ENCODE measurements at places on chromosomes 5 and 9.

- DNase-seq, result no peak
These were observed 141.6 kb upstream of the RPS23 start for GRCh38 chr5:82419559-82420332.

DNA sequence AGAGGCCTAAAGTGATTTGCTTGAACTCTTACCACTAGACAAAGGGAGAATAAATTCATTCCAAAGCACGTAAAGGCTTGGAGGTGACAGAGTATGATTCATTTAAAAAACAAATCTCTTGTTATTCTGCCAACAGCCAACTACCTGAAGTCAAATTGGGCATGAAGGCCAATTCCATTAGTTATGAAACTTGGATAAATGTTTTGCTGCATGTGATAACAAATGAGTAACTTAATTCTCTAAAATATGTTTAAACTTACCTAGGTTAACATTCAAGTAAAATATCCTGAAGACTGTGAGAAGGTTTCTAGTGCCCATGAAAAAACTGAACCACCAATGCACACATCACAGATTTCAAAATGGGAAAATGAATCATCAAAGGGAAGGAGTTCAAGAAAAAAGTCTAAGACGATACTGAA, 120.1 kb upstream of the TSLP start:
- no peak for DNase-seq

DNA sequence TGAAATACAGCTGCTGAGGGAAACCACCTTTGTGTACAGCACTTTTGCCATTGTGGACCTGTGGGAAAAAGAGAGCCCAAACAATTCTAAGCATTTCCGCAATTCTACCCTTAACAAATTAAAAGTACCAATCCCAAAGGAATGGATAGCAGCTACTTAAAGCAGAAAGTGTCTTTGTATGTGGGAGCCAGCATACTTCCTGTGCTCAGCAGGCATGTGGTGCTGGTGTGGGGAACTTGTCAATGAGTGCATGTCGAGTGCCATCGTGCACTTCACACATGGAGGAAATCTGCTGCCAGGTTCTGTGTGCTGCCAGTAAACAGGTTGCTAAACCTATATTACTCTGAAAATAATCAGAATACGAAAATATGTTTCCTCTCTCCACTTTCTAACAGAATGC, 399.0 kb downstream of the LRRC70 start:
- DNase-seq, result no peak

DNA sequence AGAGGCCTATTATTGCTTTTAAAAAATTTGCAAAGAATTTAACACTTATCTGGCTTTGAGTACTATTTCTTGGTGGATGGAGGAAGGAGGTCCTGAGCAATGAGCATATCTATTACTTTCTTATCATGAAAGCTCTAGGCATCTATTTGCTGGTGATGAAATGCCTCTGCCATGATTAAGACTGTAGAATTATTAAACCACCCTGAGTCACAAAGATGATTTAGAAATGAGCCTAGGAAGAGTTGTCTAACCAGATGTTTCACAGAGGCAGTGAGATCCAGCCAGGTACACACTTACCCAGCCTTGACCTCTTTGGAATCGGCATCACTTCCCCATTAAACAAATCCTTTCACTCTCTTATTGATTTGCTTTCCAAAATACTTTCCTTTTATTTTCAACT, 304.4 kb upstream of the KIF2A start:
- DNase-seq, result no peak

GRCh38 chr5:158911693-158912363, 187.9 kb downstream of the EBF1 start:
- DNase-seq, result no peak

GRCh38 chr9:83299094-83299493, 236.2 kb upstream of the RASEF start:
- DNase-seq, result no peak

- DNase-seq, result no peak
These were observed 145.3 kb downstream of the HINT1 start for GRCh38 chr5:131019601-131020315.

- DNase-seq, result no peak
These were observed 1.1 kb downstream of the RELL2 start for GRCh38 chr5:141637767-141638419.

- DNase-seq, result no peak
These were observed 55.9 kb upstream of the UNC5A start for GRCh38 chr5:176754376-176754973.

- no peak for DNase-seq
These were observed 30.0 kb upstream of the STOM start for GRCh38 chr9:121399883-121400607.

GRCh38 chr9:94916956-94917355, 190.5 kb downstream of the AOPEP start:
- DNase-seq, result no peak

GRCh38 chr5:178632285-178632684, 5.4 kb upstream of the CLK4 start:
- DNase-seq, result no peak

DNA sequence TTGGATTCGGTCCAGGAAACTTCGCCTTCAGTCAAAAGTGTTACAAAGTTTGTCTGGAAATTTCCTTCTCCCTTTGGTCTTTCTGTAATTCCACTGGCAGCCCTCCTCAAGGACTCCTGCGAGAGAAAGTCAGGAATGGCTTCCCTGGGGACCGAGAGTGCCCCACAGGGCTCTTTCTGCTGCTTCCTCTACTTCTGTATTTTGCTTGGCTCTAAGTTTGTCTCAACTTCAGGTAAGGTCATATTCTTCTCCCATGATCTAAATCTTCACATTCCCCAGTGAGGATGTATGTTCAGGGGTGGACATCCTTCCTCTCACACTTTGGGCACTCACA, 10.3 kb upstream of the RIOK2 start:
- DNase-seq, result no peak

DNA sequence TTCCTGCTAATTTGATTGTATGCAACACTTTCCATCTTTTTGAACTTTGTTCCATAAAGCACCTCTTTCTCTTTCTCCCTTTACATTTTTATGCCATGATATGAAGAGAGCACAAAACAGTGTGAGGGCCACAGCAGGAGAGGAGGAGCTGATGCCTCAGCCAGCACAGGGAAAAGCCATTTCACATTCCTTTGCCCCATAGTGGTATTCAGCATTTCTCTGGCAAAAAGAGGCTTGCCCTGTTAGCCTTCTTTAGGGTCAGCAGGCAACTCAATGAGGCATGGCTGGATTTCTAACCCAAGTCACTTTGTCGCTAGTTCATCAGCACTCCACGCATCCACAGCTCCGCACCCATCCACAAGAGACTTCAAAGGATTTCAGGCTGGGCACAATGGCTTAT, 23.1 kb upstream of the TRPC7 start:
- DNase-seq, result no peak

DNA sequence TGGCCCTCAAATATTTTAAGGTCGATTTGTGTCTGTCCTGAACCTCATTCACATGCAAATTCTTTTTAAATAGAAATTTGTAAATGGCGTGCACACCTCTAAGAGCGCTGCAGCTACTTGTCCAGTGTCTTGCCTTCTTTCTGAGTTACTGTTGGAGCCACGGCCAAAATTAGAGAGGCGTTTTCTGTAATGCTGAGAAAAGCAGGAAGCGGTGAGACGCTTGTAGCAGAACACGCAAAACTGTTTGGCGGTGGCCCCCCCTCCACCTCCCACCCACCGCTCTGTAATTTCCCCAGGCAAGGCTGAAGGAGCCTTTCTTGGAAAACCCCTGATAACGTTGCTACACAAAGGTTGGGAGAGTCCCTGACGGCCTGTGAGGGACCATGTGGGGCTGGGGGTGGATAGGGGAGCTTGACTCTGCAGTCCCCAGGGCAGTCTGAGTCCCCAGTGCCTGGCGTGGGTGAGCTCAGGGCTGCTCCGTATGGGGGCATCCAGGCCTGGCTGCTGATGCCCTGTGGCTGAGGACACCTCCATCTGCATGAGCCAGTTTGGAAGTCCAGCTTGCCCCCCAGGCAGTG, 96.5 kb downstream of the GADD45G start:
- DNase-seq, result peak; percentile 68

- DNase-seq, result no peak
These were observed 20.0 kb downstream of the RNF145 start for GRCh38 chr5:159189310-159189709.

GRCh38 chr5:124524552-124525232, 221.7 kb downstream of the ZNF608 start:
- DNase-seq, result no peak

DNA sequence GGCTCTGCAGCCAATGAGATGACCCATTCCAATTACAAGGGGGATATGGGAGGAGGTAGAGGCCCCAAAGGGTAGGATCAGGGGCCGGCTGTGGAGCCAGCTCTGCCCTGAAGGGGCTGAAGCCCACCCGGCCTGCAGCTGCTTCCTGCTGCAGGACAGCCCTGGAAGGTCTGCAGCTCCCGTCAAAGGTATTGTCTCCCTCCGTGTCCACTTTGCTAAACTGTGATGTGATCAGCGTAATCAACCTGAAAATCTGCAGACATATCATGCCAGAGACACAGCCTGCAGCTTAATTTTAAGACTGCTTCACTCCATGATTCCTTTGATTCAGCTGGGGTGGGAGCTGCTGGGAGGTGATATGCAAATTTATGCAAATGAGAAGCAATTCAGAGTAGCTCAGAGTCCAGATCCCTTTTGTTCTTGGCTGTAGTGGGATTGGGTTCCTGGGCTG, 90.7 kb downstream of the GADD45G start:
- DNase-seq, result no peak

GRCh38 chr5:14110680-14111079, 32.5 kb upstream of the TRIO start:
- DNase-seq, result no peak

DNA sequence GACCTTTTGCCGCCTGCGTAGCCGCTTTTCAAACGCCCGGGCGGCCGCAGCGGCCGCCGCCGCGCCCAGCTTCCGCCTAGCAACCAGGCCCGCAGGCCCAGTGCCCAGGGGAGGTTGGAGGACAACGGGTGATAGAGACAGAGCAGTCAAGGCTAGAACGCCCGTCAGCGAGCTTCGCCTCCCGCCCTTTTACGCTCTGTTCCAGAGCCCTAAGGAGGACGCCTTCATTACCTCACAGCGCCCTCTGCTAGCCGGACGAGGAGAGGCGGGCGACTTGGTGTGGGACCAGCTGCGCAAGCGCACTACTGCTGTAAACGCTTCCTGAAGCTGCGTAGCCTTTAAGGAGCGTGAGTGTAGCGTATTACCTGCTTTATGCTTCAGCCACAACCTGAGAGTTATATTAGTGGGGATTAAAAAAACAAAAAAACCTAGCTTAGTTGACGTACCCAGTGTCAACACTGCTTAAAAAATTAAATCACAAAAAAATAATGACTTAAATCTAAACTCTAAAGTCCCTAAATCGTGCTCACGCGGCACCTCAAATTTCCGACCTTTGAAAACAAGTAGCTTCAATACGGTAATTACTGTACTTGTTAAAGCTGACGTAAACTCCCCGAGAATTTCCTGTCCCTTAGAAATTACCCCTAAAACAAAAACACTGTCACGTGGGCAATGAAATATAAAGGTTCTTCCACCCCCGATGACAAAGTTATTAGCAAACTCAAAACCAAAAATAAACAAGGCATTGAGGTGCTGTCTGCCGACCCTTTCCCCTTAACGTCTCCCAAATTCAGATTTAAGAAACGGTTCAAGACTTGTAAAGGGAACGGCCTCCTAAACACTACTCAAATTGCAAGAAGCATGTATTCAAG, at the start of gene CEP120:
Gene CEP120, minus strand, starts transcription at position 126 of the 872 bp plus-strand sequence. CDS start 405 bp downstream, outside the sequence.
- DNase-seq, result peak; percentile 94

DNA sequence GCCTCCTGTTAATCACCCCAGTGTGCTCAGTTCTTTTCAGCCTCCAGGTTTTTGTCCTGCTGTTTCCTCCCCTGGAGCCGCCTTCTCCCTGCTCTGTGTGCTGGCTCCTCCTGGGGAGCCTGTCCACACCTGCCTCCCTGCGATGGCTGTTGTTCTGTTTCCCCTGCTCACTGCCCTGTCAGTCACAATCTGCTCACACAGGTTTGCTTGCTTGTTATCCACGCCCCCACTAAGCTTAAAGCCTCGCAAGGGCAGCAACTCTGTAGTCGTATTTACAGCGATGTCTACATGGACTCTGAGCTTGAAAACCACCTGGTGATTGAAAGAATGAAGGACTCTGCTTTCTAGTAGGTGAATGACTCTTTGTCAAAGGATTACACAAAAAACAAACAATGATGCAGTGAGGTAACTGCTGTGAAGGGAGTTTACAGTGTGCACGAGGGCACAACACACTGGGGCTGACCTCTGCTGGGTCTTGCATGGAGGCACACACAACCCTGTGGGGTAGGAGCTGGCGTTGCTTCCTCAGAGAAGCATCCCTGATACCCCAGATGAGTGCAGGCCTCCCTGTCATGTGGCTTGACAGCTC, 39.6 kb upstream of the TEX48 start:
- DNase-seq, result no peak

DNA sequence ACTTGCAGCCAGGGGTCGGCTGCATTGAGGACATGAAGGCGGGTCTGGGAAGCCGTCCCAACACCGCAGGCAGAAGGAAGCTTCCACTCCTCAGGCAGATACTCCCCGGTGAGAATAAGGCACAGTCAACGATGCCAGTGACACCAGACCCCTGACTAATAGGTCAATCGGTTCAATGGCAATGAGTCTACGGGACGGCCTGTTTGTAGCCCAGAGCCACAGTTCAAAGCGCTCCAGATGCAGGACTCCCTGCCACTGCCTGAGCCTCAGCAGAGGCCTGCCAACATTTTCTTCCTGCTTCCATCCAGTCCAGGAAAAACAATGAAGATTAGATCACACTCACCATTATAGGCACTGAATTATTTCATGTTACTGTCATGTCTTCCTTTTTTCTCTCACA, 84.5 kb upstream of the SIMC1 start:
- DNase-seq, result no peak

DNA sequence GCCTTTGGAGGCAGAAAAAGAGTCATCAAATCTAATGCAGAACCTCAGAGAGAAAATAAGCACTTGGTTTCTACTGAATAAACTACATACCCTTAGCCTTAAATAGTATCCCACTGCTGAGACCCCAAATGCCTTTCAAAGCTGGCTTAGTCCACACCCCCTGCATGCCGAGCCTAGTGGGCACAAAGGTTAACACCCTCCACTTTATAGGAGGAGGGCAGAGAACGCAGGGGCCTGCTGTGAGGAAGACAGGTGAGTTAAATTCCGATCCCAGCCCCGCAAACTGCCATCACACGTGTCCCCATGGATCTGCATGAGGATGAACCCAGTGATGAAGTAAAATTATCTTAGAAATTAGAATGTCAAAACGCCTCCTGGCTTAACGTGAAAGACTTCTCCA, 19.5 kb upstream of the HSD17B3 start:
- DNase-seq, result no peak

DNA sequence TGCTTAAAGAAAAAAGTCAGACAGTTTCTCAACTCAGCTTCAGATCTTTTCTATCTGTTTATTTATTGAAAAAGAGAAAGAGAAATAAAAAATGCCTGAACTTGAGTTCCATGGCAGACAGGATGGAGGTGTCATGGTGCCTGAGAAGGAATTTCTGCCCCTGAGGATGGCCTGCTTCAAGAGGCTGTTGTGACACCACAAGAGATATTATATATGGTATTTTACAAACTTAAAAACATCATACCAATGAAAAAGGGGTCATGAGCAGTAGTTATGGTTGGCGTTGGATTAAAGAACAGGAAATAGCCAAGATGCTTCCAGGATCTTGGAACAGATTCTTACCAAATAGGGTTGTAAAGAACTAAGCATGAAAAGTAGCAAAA, 344.6 kb downstream of the GLIS3 start:
- no peak for DNase-seq

Data from stimulated activated CD8-positive, alpha-beta memory T cell treated with anti-CD3 and anti-CD28 coated beads, Interleukin-15, amount 100 ng/mL, for 4 hours (primary cell).